ENCODE measurements at places on chromosomes 5 and 9.

- DNase-seq = peak; percentile 84
These were observed 30.0 kb downstream of the LCP2 start for GRCh38 chr5:170267431-170268152.

GRCh38 chr5:92309336-92309991 lies 926.3 kb upstream of the ARRDC3 start:
- DNase-seq = no peak

DNA sequence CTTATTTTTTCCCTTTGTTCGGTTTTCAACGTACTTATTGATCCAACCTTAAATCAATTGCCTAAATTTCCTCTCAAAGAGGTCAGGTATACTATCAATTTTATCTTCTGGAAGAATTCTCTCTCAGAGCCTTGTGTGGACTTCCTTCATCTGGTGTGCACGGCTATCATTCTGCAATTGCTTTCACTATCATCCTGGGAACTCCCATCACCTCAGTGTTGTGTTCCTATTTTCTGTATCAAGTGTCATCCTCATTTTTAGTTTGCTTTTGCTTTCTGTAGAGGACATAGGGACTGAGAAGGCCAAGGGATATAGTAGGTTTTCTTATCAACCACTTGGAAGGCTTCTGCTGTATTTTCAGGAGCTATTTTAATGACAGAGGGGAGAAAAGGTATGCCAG lies 11.3 kb downstream of the STOM start:
- no peak for DNase-seq

DNA sequence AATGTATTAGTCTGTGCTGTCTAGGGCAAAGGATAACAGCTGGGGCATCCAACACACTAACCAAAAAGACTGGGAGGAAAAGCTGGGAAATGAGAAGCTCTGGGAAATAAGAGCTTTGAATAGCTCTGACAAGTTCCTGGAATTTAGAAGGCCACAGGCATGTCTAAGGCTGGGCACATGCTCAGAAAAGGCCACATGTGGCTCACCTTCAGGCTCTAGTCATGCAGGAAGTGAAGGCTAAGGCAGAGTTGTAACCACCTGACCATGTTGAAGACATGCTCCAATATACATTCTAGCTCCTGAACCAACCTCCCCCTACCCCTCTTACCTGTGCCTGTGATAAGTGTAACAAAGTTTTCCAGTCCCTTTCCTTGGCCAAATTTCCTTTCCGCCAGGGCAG lies 31.7 kb downstream of the CLTA start:
- DNase-seq = no peak

DNA sequence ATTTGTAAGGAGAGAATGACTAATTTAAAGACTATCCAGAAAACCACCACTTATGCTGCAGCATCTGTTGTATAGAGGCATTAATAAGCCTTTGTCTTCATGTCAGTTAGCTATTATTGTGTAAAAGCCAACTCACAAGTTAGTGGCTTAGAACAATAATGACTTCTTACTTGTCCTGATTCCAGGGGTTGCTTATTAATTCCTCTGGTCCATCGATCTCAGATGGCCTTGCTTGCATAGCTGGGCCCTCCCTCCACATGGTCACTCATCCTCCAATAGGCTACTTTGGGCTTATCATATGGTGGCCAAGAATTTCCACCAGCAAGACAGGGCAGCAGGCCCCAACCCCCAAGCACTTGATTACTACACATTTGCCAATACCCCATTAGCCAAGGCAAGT lies 44.5 kb upstream of the STK32A start:
- DNase-seq = no peak

DNA sequence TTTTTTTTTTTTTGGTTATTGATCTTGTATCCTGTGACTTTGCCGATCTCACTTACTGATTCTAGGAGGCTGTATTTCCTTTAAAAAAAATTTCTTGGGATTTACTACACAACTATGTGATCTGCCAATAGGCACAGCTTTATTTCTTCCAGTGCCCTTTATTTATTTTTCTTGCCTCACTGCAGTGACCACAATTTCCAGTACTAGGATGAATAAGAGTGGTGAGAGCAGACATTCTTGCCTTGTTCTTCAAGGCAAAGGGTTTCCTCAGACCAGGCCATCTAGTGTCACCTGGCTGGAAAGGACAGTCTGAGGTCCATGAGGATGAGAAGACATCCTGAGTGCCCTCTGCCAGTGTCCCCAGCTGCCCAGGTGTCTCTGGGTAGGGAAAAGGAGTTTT lies 265.4 kb downstream of the SPOCK1 start:
- no peak for DNase-seq

DNA sequence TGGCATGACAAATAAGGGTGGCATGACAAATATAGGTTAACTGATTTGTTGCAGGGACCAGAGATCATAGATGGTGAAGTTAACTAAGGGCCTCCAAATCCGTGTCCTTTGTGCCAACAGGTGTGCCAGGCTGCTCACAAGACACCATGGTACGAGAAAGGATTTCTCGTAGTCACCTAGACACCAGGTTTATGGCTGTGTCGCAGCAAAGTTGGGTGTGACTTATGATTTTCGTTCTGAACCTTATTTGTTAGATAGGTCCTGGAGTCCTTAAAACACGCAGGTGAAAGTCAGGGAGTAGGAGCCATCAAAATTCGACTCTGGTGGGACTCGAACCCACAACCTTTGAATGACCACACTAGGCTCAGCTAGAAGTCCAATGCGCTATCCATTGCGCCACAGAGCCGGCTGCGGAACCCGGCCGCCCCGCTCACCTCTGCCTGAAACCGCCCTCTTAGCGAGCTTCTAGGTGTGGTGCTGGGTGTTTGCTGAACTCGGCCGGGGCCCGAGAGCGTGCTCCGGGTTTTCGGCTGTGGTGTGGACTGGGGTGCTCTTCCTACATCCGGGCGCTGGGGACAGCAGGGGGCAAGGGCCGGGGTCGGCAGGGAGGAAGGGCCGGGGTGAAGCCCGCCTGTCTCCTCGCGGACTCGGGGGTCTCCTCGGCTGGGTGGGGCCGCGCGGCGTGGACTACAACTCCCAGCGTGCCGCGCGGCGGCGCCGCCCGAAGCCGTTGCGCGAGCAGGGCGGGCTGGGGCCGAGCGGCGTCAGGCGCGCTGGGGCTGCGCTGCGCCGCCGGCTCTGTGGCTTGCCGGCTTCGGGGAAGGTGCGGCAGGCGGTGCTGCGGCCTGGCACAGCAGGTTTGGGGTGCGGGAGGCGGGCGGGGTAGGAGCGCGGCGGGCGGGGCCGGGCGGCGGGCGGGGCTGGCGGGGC lies at the start of gene SLC27A4:
Gene SLC27A4 (plus strand): TSS at position 767 of the 930 bp plus-strand sequence. CDS start 2,606 bp downstream, outside the sequence.
- peak; percentile 83 for DNase-seq

DNA sequence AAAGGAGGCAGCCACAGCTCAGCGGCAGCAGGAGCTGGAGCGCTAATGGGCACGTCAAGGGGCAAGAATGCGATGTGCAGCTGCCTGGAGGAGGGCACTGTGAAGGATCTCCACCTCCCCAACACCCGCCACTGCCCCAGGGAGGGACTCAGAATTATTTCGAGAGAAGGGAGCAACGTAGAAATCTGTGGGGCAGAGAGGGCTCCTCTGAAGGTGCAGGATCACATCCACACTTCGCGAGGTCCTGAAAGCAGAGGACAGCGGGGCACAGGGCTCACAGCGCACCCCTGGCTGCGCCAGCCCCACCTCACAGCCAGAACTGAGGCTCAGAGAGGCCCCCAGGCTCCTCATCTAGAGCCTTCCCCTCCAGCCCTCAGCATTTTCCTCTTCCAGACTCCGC lies 7.9 kb downstream of the COL23A1 start:
- DNase-seq = no peak

GRCh38 chr5:142507531-142508372 lies 178.1 kb downstream of the FGF1 start:
- DNase-seq = no peak

GRCh38 chr9:77789891-77790290 lies 141.8 kb upstream of the GNA14 start:
- no peak for DNase-seq

DNA sequence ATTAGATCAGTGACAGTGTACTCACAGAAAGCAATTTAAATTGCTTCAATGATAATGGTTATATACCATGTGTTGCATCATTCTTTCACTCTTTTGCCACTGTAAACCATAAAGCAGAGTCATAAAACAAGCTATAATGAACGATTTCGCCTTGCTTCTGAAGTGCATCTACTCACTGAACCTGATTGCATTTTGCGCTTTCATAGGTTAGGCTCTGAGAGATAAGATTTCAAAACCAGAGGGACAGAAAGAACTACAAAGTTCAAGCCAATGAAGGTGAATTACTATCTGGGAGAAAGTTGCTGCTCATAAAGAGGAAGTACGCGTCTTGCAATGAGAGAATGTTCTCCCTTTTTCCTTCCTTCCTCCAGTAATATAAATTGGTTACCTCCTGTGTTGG lies 412.7 kb downstream of the CETN3 start:
- DNase-seq = no peak

- DNase-seq = no peak
These were observed 20.6 kb downstream of the ZNF618 start for GRCh38 chr9:113896713-113897112.

- no peak for DNase-seq
These were observed 242.4 kb downstream of the MED10 start for GRCh38 chr5:6135977-6136376.

- no peak for DNase-seq
These were observed 35.4 kb downstream of the OTULIN start for GRCh38 chr5:14699807-14700400.

- DNase-seq = no peak
These were observed 4.9 kb downstream of the NEK6 start for GRCh38 chr9:124262649-124262972.

DNA sequence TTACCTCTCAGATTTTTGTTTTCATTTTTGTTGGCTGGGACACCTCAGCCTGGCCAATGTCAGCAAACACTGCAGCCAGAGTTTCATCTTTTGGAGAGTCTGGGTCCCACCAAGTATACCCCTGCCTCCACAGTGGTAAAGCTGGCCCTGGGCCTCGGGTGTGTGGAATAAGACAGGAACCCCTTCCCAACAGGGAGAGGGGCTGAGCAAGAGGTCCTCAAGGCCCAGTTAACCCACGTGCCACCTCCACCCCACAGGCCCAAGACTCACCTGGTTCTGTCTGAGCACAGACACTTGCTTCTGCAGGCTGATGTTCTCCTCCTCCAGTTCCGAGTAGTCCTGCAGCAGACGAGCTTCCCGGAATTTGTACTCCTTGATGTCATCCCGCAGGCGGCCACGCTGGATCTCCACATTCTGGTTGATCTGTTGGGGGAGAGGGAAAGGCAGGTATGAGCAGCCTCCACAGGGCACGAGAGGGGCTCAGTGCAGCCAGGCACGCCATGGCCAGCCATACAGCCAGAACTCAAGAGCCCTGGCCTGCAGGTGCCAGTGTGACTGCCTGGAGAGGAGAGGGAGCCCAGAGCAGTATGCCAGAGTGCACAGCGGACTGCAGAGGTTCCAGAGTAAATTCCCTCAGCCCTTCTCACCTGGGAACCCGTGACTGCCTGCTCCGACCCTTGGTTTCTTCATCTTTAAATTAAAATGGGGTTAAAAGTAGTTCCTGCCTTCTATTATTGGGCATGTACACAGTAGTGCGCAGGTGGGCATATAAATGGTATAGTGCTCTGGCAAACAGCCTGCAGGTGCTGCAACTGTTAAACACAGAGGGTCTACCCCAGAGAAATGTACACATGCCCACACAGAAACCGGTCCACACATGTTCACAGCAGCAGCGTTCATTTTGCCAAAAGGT lies 42.0 kb downstream of the BICD2 start:
- no peak for DNase-seq
